ENCODE measurements at places on chromosomes 1 and 21. TPM values are rescaled to one million over a fixed set of nuclear protein-coding genes. Genes with fewer than 3 reads are reported as not detected.

GRCh38 chr1:164699815-164700491 is 141.0 kb downstream of the PBX1 start:
- no peak overlapping the region for H3K27ac ChIP-seq
- no peaks in the 10 kb centered on the region for H3K36me3 ChIP-seq
- H3K4me3 ChIP-seq, result peak overlapping the region; percentile 49
- H3K27me3 ChIP-seq, result no peaks in the 10 kb centered on the region
- no peaks in the 10 kb centered on the region for H3K4me1 ChIP-seq

- no peak for DNase-seq
- no peaks in the 10 kb centered on the region for H3K27me3 ChIP-seq
- no peaks in the 10 kb centered on the region for H3K36me3 ChIP-seq
- H3K27ac ChIP-seq, result no peak overlapping the region
Observed at GRCh38 chr1:240649733-240650721, 38.1 kb upstream of the GREM2 start.

The PDIK1L gene
- total RNA-seq, result 10.4 TPM

The MED8 gene
- total RNA-seq, result 52.7 TPM

GRCh38 chr1:27203946-27204345 is 30.5 kb upstream of the WDTC1 start:
- DNase-seq, result no peak
- no peak overlapping the region for H3K27ac ChIP-seq
- H3K4me1 ChIP-seq, result no peaks in the 10 kb centered on the region
- no peaks in the 10 kb centered on the region for H3K36me3 ChIP-seq
- H3K27me3 ChIP-seq, result no peaks in the 10 kb centered on the region
- H3K4me3 ChIP-seq, result no peak overlapping the region

GRCh38 chr1:239586128-239586527 is 199.8 kb downstream of the CHRM3 start:
- no peak overlapping the region for H3K27ac ChIP-seq
- H3K36me3 ChIP-seq, result no peaks in the 10 kb centered on the region
- H3K27me3 ChIP-seq, result no peaks in the 10 kb centered on the region
- no peak for DNase-seq
- H3K4me3 ChIP-seq, result no peak overlapping the region
- peaks cover 21% of the 10 kb centered on the region for H3K4me1 ChIP-seq
